Activated T-helper 2 cell treated with anti-CD3 and anti-CD28 coated beads, Interferon-gamma antibody, Interleukin-2, Interleukin-4, amounts not matched to agents 10 μg/mL and 5 μg/mL and 100 μg/mL, durations not matched to agents 14 hours and 24 hours and 36 hours (primary cell): ENCODE measurements at places on chromosomes 7 and 10.

- H3K27me3 ChIP-seq, result peaks cover 2% of the 10 kb centered on the region
- no peak overlapping the region for H3K4me3 ChIP-seq
- peaks cover 5% of the 10 kb centered on the region for H3K4me1 ChIP-seq
- DNase-seq, result no peak
- no peak overlapping the region for H3K27ac ChIP-seq
Measured at GRCh38 chr10:132265890-132266496, 41.8 kb downstream of the STK32C start.

- H3K36me3 ChIP-seq, result peaks cover 15% of the 10 kb centered on the region
- H3K4me1 ChIP-seq, result peaks cover 17% of the 10 kb centered on the region
- H3K4me3 ChIP-seq, result no peak overlapping the region
- no peaks in the 10 kb centered on the region for H3K27me3 ChIP-seq
- H3K27ac ChIP-seq, result no peak overlapping the region
Measured at GRCh38 chr7:5495581-5496375, 72.1 kb upstream of the TNRC18 start.

GRCh38 chr10:70573599-70574506 is 28.7 kb downstream of the PRF1 start:
- peaks cover 38% of the 10 kb centered on the region for H3K4me1 ChIP-seq
- no peaks in the 10 kb centered on the region for H3K36me3 ChIP-seq
- no peak for DNase-seq

- no peaks in the 10 kb centered on the region for H3K4me1 ChIP-seq
- no peaks in the 10 kb centered on the region for H3K36me3 ChIP-seq
- no peak overlapping the region for H3K27ac ChIP-seq
Measured at GRCh38 chr7:74372511-74373111, 81.1 kb upstream of the GTF2IRD1 start.

- no peak for DNase-seq
- peaks cover 8% of the 10 kb centered on the region for H3K27me3 ChIP-seq
- peaks cover 2% of the 10 kb centered on the region for H3K36me3 ChIP-seq
- no peak overlapping the region for H3K27ac ChIP-seq
Measured at GRCh38 chr10:101485681-101486554, 102.1 kb downstream of the POLL start.
